Activated T-cell treated with anti-CD3 and anti-CD28 coated beads for 24 hours (primary cell): ENCODE measurements at places on chromosomes 11 and 22.
A peak's percentile ranks its signal among the peaks of the same experiment; 100 is the strongest.

DNA sequence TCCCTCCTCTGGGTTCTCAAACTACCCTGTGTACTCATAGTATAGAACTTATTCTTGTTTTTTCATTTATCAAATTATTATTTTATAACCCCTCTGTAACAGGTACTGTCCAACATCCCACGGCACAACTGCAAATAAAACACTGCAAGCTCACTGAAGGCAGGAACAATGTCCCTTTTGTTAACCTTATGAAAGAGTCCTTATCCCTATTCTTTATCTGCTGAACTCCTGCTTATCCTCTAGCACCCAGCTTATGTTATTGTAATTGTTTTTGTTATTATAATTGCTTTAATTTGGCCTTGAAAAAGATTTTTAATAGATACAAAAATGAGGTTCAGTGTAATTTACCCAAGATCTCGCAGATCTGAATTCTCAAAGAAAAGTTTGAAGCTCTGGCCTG, 130.4 kb downstream of the MSANTD4 start:
- no peak for DNase-seq

DNA sequence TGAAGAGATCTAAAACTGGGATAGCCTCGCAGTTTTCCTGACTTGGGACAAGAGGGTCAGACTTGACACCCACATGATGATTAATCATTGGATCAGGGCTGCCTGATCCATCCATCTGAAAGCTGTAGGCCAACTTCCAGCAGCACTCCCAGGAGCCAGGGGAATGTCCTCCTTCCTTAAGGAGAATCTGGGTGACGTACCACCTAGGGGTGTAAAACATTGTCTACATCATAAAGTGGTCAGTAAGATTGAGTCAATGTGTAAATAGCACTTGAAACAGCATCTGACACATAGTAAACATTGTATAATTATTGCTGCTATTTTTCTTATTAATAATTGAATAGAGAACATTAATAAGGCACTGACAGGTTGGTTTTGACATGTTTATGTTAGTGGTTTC, 392.8 kb downstream of the JRKL start:
- DNase-seq, result no peak

DNA sequence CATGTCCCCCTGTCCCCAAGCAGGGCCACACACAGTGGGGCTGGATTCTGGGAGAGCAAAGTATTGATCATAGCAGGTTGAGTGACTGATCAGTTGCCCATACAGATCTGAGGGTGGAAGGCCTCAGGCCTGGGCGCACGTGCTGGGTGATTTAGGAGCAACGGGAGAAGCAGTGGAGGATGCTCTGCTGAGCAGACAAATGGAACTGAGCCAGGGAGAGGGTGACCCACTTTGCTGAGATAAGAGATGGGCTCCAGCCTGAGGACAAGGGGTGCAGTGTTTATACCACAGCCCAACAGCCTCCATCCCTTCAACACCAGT, 15.0 kb downstream of the GNAZ start:
- no peak for DNase-seq

DNA sequence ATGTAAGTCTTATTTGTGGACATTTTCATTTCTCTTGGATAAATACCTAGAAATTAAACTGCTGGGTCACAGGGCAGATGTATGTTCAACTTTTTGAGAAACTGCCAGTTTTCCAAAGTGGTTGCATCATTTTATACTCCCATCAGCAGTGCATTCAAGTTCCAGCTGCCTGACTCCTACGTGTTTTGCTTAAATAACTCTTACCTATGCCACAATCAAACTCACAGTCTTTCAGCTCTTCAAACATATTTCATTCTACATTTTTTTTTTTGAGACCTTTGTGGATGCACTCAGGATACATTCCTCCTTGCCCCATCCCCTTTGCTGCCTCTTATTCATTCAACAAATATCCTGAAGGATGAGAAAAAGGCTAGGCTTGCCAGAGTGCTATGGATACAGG, 9.2 kb downstream of the TCF20 start:
- DNase-seq, result no peak

- DNase-seq, result no peak
Observed at GRCh38 chr11:87033561-87033960, 4.2 kb upstream of the TMEM135 start.

GRCh38 chr11:35145271-35145670, 6.3 kb downstream of the CD44 start:
- DNase-seq, result no peak

DNA sequence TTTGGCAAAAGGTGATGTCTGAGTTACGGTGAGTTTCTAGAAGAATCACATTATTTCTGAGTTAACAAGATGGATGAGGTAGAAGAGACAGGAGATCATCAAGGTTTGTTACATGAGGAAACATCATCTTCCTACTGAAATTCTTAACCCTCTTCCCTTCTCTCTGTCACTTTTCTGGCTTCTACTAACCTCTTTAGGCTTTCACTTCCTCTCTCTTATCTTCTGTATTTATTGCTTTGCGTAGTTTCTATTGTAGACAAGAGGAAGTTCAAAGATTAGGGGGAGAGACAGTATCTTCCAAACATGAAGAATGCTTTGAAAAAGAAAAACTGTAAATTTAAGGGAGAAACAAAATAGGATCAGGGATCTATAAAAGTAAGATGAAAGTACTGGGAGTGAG, 75.4 kb downstream of the TRPC6 start:
- DNase-seq, result no peak

DNA sequence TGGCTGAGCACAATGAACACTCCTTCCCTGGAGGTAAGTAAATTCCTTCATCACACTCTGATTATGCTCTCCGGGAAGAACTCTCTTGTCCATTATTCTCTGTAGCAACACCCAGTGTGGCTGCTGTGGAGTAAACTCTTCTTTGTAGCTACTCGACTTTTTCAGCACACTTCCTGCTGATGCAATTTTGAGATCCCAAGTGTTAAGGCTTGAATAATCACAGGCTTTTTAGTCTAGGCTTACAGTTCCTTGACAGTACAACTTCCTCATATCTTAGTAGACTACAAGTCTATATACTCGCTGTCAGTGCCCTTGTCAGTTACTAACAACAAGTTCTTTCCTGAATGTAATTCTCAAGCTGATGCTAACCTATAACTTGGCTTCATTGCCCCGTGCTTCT, 301.8 kb upstream of the API5 start:
- DNase-seq, result no peak

- no peak for DNase-seq
Observed at GRCh38 chr11:114892381-114893197, 214.3 kb downstream of the NXPE2 start.

- no peak for DNase-seq
Observed at GRCh38 chr11:93577286-93577685, 34.1 kb upstream of the SMCO4 start.

DNA sequence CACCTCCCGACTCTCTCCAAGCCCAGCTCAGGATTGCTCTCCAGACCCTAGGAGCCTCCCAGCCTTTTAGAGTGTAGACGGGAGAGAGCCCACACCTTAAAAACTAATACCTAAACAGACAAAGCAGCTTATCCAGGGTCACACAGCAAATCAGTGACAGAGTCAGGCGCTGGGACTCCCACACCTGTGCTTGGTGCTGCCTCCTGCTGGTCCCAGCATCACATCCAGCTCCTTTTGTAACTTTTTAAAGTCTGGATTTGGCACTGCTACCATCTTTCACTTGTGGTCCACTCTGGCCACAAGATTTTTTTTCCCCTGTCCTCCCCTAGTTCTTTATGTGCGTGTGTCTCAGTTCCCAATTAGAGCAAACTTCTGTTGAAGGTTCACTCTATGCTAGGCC, 4.7 kb downstream of the ANO1 start:
- DNase-seq, result no peak

- no peak for DNase-seq
Observed at GRCh38 chr11:35571696-35572095, 46.3 kb upstream of the PAMR1 start.

GRCh38 chr22:30506507-30506968, 1.0 kb upstream of the SEC14L4 start:
- no peak for DNase-seq

- DNase-seq, result peak; percentile 16
Observed at GRCh38 chr11:3609416-3610265, 32.2 kb downstream of the ART5 start.

DNA sequence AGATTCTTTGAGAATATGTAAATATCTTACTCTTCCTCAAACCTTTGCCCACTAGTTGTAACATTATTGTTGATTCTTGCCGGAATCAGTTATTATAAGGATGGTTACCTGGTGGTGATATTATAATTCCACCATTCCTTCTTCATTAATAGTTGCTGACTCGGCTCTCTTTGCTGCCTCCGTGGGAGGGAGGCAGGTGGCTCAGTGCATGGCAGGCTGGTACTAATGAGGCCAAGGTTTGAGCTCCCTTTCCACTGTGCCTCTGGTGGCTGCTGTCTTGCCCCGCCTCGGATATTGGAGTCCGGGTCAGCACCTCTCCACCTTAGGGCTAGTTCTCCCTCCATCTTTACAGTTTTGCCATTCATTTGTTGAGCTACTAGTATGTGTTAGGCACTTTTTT, 12.7 kb downstream of the CD6 start:
- DNase-seq, result no peak

GRCh38 chr22:22348127-22348814, 103.7 kb downstream of the VPREB1 start:
- DNase-seq, result no peak

GRCh38 chr11:78147807-78148206, 8.4 kb upstream of the ALG8 start:
- no peak for DNase-seq

GRCh38 chr11:60747359-60747873, 9.3 kb upstream of the MS4A15 start:
- no peak for DNase-seq

DNA sequence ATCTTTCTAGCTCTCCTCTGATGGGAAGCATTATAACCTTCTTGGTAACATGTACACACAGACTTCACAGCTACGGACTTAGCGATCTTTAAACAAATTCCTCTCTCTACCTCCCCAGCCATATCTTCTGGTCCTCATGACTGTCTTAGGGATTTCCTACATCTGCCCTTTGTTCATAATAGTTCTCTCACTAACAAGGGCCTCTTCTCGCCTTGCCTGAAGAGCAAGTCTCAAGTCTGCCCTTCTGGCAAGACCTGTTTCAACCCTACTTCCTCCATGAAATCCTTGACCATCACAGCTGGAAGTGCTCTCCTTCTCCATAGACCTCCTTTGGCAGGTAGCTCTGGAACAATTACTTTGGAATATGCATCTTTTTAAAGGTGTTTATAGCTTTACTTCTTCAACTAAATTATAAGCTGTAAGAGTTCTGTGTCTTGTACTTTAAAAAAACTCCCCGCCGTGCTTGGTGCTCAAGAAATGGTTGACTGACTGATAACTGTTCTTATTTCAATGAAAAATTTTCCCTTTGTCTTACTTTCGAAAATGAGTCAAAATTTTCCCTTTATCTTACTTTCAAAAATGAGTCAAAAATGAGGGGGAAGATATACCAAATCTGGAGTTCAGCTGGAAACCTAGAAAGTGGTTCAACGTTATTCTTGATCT, 34.7 kb downstream of the SNX19 start:
- DNase-seq, result no peak

- no peak for DNase-seq
Observed at GRCh38 chr11:103450241-103450640, 341.0 kb downstream of the DYNC2H1 start.

- no peak for DNase-seq
Observed at GRCh38 chr11:18772211-18772610, 19.4 kb downstream of the PTPN5 start.

GRCh38 chr11:4826425-4826824, 5.3 kb downstream of the OR51F2 start:
- no peak for DNase-seq

GRCh38 chr11:117019871-117020270, 78.4 kb downstream of the SIK3 start:
- no peak for DNase-seq

- no peak for DNase-seq
Observed at GRCh38 chr11:67281552-67282150, 7.5 kb upstream of the ANKRD13D start.

DNA sequence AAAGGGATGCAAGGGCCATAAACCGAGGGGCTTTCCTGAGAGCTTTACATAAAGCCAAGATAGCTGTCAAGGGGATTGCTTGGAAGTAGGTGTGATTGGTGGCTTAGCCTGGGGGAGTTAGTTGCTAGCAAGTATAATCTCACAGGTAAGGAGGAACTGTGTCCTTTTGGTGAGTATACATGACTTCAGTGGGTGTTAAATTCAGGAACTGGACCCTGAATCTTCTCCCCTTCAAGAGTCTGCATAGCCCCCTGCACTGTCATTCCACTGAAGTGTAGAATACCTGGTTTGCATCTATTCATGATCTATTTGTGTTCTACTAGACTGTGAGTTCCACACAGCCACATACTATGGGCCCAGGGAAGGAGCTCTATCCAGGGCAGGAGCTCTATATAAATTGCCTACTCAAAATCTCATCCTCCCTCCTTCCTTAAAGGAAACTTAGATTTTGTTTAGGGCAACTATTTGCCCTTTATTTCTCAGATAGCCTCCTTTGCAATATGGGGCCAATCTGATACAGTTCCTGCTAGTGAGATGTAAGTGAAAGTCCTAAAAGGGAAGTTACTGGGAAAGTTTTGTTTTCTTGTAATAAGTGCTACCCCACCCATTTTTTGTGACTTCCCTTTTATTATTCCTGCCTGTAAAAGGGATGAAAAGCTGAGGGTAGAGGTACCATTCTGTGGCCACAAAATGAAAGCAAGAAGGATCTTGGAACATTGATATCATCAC, 120.5 kb downstream of the PGR start:
- no peak for DNase-seq

GRCh38 chr11:131688048-131688693, 317.8 kb downstream of the NTM start:
- DNase-seq, result peak; percentile 13

GRCh38 chr11:45211732-45212131, 65.3 kb downstream of the PRDM11 start:
- DNase-seq, result no peak

DNA sequence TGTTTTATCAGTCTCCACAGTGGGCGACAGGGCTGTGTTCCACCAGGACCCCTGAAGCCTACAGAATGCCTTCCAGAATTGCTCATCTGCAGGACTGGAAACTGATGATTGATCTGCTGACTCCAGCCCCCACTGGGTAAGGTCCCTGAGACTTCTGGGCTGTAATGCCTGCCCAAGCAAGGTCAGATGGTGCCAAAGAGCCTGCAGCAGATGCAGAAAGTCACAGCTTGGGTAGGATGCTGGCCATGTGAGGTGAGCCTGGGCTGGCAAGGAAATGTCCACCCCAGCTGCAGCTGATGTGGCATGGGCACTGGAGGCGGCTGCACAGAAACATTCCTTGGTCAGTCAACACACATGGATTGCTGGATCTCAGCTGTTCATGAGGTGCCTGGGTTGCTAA, 30.9 kb downstream of the LRRC32 start:
- no peak for DNase-seq

DNA sequence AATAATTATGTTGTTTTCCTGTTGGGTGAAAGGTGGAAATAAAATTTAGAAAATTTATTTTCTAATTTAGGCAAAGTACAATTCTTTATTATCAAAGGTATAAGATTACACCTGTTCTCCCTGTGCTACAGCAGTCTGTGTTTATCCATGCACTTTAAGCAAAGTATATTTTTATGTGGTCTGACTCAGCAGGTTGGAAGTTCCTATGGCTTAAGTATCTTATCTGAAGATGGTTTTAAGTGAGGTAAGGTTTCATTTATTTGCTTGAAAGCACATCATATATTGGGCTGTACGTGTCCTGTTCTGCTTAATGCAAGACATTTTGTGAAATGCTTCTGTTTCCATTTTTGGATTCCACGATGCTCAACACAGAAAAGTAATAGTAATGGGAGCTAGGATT, 14.6 kb downstream of the PPME1 start:
- no peak for DNase-seq

GRCh38 chr11:35969089-35970042, 25.5 kb downstream of the LDLRAD3 start:
- DNase-seq, result no peak

- DNase-seq, result no peak
Observed at GRCh38 chr11:93783765-93784144, 327 bp upstream of the MED17 start.
